MM.1S (cell line): ENCODE measurements at places on chromosomes 12 and 14.
A peak's percentile ranks its signal among the peaks of the same experiment; 100 is the strongest.

- no peak for DNase-seq
Measured at GRCh38 chr14:54676812-54677708, 110.1 kb downstream of the SAMD4A start.

GRCh38 chr12:131422744-131423143 lies 288.1 kb upstream of the SFSWAP start:
- DNase-seq: no peak

DNA sequence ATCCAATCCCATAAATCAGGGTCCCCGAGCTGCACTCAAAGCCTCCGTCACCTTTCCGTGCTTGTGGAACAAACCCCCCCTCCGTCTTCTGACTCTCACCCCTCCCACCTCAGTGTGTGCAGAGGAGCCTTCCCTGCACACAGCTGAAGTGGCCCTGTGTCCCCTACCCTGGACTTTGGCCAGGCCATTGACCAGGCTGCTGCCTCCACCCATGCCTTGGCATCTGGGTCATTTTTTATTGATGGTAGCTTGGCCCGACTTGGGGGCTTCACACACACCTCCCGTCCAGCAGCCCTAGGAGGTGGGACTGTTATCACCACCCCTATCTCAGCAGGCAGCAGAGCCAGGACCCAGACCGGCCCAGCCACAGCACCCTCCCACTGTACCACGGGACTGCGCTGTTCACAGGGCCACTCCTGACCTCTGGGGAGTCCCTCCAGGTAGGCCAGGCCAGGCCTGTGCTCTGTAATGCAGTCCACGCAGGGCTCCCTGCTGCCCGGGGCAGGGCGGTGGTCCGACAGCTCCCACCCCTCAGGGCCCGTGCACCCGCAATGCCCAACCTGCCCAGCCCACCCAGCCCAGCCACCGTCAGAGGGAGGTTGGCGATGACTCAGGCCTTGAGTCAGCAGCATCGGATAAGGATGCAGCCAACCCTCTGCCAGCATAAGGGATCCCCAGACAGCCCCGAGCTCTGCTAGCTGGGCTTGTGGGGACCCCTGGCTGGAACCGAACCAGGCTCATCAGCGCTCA lies 9.2 kb upstream of the INF2 start:
- DNase-seq: no peak

GRCh38 chr12:107912421-107913004 lies 138.0 kb downstream of the ASCL4 start:
- DNase-seq: peak; percentile 63

- DNase-seq: no peak
Measured at GRCh38 chr14:105497671-105498429, 6.8 kb downstream of the TEDC1 start.

GRCh38 chr14:69643430-69644200 lies 32.2 kb downstream of the SUSD6 start:
- no peak for DNase-seq

DNA sequence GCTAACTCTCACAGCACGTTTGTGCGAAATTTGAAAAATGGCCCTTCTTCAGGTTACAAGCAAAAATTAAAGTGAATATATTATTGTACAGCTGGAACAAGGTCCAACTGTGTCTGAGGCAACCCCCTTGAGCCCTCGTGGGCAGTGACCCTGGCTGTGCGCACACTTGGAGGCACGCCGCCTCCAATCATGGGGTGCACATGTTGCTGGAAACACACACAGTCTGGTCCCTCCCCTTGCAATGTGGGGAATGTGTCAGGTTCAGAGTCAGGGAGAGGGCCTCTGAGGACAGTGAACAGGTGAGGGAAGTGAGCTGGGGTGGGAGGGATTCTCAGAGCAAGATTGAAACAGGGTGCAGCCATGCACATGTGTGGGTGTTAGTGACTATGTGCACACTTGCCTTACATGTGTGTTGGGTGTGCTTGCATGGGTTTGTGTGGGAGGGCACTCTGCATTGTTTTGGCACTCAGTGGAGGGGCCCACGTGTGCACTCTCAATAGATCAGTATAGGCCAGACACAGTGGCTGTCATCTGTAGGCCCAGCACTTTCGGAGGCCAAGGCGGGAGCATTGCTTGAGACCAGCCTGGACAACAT lies 9.6 kb downstream of the TSPAN9 start:
- no peak for DNase-seq

DNA sequence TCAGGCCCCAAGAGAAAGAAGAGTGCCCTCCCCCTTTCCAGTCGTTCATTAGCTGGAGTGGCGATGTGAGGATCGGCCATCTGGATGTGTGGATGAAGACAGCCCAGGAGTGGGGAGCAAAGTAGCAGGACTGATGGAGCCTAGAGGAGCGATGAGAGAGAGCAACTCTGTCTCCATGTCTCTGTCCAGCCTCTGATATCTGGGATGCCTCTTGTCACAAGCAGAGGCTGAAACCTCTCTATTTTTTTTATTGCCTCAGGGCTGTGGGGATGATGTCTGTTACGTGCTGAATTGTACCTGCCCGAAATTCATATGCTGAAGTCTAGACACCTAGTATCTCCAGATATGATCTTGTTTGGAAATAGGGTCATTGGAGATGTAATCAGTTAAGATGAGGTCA lies 2.7 kb downstream of the SERPINA11 start:
- DNase-seq: no peak

GRCh38 chr14:55600784-55601561 lies 21.0 kb downstream of the KTN1 start:
- no peak for DNase-seq

DNA sequence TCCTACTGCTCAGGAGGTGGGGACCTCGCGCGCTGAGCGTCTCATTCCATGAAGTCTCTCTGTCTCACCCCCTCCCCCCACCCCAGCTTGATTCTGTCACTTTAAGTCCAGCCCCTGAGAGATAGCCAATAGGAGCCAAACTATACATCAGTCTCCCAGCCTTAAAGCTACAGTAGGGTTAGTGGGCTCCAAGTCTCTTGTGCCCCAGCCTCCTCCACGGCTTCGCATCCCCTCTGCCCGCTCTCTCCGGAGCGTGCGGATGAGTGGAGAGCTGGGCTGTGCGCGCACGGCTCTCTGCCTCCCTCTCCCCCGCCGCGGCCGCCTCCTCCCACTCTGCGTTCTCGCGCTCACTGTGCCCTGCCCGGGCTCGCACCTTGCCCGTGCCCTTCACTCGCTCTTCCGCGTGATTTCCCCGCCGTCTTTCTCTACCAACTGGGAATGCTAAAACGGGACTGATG lies at the start of gene ESRRB:
ESRRB (plus strand) TSS at position 191 of the 458 bp plus-strand sequence; CDS start at position 456, 265 bp downstream.
- no peak for DNase-seq

DNA sequence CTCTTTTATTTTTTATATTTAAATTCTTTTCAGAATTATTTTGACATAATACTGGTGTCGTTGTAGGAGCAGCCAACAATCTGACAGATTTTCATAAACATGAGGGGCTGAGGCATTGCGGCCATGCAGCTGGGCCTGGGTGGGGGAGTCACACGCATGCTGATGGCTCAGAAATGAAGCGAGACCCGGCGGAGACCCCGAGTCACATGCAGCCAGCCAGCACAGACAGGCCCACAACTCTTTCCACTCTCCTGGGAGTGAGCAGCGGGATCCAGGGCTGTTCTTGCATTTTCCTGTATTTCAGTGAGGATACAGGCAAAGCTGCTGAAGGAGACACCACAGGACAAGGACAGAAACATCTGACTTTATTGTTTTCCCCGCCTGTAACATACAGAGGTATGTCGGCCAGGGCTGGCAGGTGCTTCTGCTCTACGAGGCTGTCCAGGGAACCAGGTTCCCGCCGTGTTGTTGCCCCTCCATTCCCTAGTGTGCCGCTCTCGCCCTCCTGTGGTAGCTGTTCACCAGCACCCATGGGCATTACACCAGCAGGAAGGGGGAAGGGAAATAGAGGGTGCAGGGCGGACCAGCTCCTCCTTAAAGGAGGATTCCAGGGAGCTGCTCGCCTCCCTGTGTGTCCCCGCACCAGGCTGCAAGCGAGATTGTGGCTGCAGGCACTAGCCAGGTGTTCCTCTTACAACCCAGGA lies 30.5 kb downstream of the FZD10 start:
- no peak for DNase-seq

- no peak for DNase-seq
Measured at GRCh38 chr14:56587701-56588100, 8.1 kb downstream of the TMEM260 start.

- no peak for DNase-seq
Measured at GRCh38 chr12:32507942-32508320, 108.6 kb downstream of the FGD4 start.

- no peak for DNase-seq
Measured at GRCh38 chr12:508795-509194, 49.1 kb downstream of the B4GALNT3 start.

GRCh38 chr12:49619286-49619685 lies 4.1 kb upstream of the PRPF40B start:
- DNase-seq: no peak

- no peak for DNase-seq
Measured at GRCh38 chr14:100673807-100674154, 52.9 kb upstream of the DLK1 start.

GRCh38 chr12:74539765-74540526 lies 2.3 kb downstream of the ATXN7L3B start:
- peak; percentile 37 for DNase-seq

- DNase-seq: no peak
Measured at GRCh38 chr14:89534902-89535685, 118.1 kb upstream of the FOXN3 start.

DNA sequence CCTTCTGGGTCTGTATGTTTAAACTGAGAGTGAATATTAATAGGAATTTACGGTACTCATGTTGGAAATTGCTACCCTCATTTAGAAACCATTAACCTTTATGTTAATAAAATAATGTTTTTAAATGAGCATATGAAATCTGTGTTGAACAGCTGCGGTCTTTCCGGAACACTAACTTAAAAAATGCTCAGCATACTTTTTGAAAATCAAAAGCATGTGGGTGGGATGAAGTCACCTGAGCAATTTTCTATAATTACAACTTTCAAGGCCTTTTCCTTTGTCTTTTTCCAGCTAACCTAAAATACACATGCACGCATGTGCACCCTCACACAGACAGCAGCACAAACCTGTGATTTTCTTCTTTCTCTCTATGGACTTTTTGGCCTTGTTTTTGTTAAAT lies 39.8 kb downstream of the BORCS5 start:
- no peak for DNase-seq
